MG63 (cell line): ENCODE measurements at places on chromosomes 2 and 18. TPM values are rescaled to one million over a fixed set of nuclear protein-coding genes. Genes with fewer than 3 reads are reported as not detected.

ALPP gene
- total RNA-seq: not detected in 2 replicates

EPHA4 gene
- 3.8 and 5.4 TPM in 2 replicates for total RNA-seq

ANKRD12 gene
- total RNA-seq: 7.8 and 9.6 TPM in 2 replicates

CIB4 gene
- not detected in 2 replicates for total RNA-seq

SP3 gene
- total RNA-seq: 64.7 and 68.4 TPM in 2 replicates

HTR2B gene
- not detected in 2 replicates for total RNA-seq

ARL4C gene
- total RNA-seq: 0.91 and 1.8 TPM in 2 replicates

MBOAT2 gene
- total RNA-seq: 40.0 and 67.9 TPM in 2 replicates

PARD6G gene
- total RNA-seq: 3.4 TPM in 2 replicates

CHCHD5 gene
- 1.7 and 20.0 TPM in 2 replicates for total RNA-seq

ZAP70 gene
- total RNA-seq: 6.6 TPM in 1 of 2 replicates, not detected in the other

SESTD1 gene
- total RNA-seq: 5.5 and 5.6 TPM in 2 replicates

KLF7 gene
- total RNA-seq: 6.0 and 7.2 TPM in 2 replicates

PKDCC gene
- total RNA-seq: 24.0 and 36.0 TPM in 2 replicates

MYL1 gene
- not detected in 2 replicates for total RNA-seq

ATP6V1C2 gene
- not detected in 2 replicates for total RNA-seq

GAD1 gene
- total RNA-seq: 3.2 TPM in 1 of 2 replicates, not detected in the other

RUFY4 gene
- total RNA-seq: not detected in 2 replicates

EIF2B4 gene
- total RNA-seq: 33.6 and 48.0 TPM in 2 replicates

C2orf80 gene
- total RNA-seq: not detected in 2 replicates

ANKRD62 gene
- not detected in 2 replicates for total RNA-seq

L3MBTL4 gene
- total RNA-seq: not detected in 2 replicates

LRRTM4 gene
- total RNA-seq: not detected in 2 replicates
